Naive thymus-derived CD4-positive, alpha-beta T cell (primary cell): ENCODE measurements at places on chromosomes 4 and X. TPM values are rescaled to one million over a fixed set of nuclear protein-coding genes. Genes with fewer than 3 reads are reported as not detected.

GRCh38 chr4:101102114-101102742 lies 245.1 kb downstream of the PPP3CA start:
- no peak for DNase-seq
- no peak overlapping the region for H3K27ac ChIP-seq

GRCh38 chrX:132390792-132391191 lies 98.0 kb downstream of the MBNL3 start:
- no peak for DNase-seq
- H3K4me3 ChIP-seq, result no peak overlapping the region
- no peaks in the 10 kb centered on the region for H3K4me1 ChIP-seq
- no peaks in the 10 kb centered on the region for H3K36me3 ChIP-seq

GRCh38 chr4:12446256-12446655 lies 1017.6 kb upstream of the HS3ST1 start:
- no peak for DNase-seq
- H3K27me3 ChIP-seq, result no peaks in the 10 kb centered on the region
- no peak overlapping the region for H3K4me3 ChIP-seq

GRCh38 chr4:121277194-121278105 lies 103.4 kb downstream of the QRFPR start:
- no peak for DNase-seq
- no peaks in the 10 kb centered on the region for H3K4me1 ChIP-seq
- H3K36me3 ChIP-seq, result no peaks in the 10 kb centered on the region
- H3K27ac ChIP-seq, result no peak overlapping the region

DNA sequence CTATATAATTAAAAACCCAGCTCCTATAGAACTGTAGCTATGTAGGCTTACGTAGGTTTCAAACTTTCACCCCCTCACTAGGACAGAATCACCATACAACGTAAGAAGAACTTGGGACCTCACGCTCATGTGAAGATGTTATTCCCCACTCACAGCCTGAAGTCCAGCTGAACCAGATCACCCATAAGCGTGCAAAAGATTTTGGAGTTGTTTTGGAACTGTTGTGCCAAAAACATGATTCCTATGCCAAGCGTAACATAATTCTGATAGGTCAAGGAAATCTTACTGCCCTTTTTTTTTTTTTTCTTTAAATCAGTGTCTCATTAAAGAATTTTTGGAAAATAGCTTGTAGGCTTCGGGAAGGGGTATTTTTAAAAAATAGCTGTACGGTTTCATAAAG lies 57.0 kb downstream of the LCORL start:
- no peak overlapping the region for H3K4me3 ChIP-seq
- DNase-seq, result no peak
- no peaks in the 10 kb centered on the region for H3K4me1 ChIP-seq
- H3K27me3 ChIP-seq, result no peaks in the 10 kb centered on the region

- H3K27ac ChIP-seq, result peak overlapping the region; percentile 59
- peak; percentile 39 for DNase-seq
- no peaks in the 10 kb centered on the region for H3K4me1 ChIP-seq
Measured at GRCh38 chrX:129932016-129932820, 26.3 kb downstream of the UTP14A start.

The RNF175 gene
- total RNA-seq, result not detected in 2 replicates

DNA sequence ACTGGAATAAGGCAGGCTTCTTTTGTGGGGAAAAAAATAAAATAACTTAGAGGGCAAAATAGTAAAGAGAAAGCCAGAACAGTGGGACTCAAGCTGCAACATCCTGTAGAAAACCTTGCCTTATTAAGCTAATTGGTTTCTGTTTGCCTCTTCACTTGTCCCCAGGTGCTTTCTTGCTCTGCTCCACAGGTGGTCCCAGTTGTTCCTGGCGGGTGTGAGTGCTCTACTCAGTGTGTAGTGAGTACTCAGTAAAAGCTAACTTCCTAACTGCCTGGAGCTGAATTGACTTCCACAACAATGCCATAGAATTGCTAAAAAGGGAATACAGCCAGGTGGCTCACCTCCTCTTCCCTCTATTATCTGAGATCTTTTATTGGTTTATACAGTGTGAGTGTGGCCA lies 930.2 kb downstream of the C4orf33 start:
- no peak overlapping the region for H3K4me3 ChIP-seq
- H3K27me3 ChIP-seq, result no peaks in the 10 kb centered on the region
- no peaks in the 10 kb centered on the region for H3K4me1 ChIP-seq

- H3K4me3 ChIP-seq, result no peak overlapping the region
- no peak overlapping the region for H3K27ac ChIP-seq
Measured at GRCh38 chr4:150581641-150582051, 305 bp upstream of the MAB21L2 start.

DNA sequence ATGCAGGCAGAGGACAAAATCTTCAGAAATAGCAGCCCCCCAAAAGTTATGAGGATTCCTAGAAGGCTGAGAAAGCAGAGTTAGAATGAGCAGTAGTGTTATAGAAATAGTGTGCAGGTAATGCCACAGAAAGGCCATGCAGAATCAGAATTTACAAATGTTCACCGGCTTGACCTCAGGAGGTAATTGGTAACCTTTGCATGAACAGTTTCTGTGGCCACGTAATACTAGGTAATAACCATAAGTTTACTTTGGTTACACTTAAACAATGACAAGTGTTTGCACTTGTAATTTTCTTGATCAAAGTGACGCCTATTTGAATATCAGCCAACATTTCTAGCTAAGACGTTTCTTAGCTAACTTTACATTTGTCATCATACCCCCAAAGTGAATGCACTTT lies 393.6 kb downstream of the GPAT3 start:
- H3K27ac ChIP-seq, result no peak overlapping the region
- peaks cover 5% of the 10 kb centered on the region for H3K27me3 ChIP-seq
- no peaks in the 10 kb centered on the region for H3K4me1 ChIP-seq
- H3K4me3 ChIP-seq, result no peak overlapping the region
- no peak for DNase-seq

GRCh38 chrX:2538031-2538757 lies 37.4 kb upstream of the DHRSX start:
- H3K27me3 ChIP-seq, result no peaks in the 10 kb centered on the region
- no peak for DNase-seq
- no peaks in the 10 kb centered on the region for H3K36me3 ChIP-seq
- no peak overlapping the region for H3K4me3 ChIP-seq
- H3K4me1 ChIP-seq, result no peaks in the 10 kb centered on the region

The CD38 gene
- total RNA-seq, result 182 and 189 TPM in 2 replicates

- H3K27ac ChIP-seq, result no peak overlapping the region
- DNase-seq, result no peak
Measured at GRCh38 chrX:136910565-136911035, 30.1 kb upstream of the RBMX start.

GRCh38 chr4:183763990-183764754 lies 105.1 kb downstream of the TRAPPC11 start:
- no peak for DNase-seq
- no peak overlapping the region for H3K27ac ChIP-seq

- H3K4me3 ChIP-seq, result peak overlapping the region; percentile 24
- H3K4me1 ChIP-seq, result no peaks in the 10 kb centered on the region
- no peaks in the 10 kb centered on the region for H3K27me3 ChIP-seq
- DNase-seq, result no peak
- no peaks in the 10 kb centered on the region for H3K36me3 ChIP-seq
Measured at GRCh38 chrX:40006106-40007017, 91.4 kb downstream of the BCOR start.

DNA sequence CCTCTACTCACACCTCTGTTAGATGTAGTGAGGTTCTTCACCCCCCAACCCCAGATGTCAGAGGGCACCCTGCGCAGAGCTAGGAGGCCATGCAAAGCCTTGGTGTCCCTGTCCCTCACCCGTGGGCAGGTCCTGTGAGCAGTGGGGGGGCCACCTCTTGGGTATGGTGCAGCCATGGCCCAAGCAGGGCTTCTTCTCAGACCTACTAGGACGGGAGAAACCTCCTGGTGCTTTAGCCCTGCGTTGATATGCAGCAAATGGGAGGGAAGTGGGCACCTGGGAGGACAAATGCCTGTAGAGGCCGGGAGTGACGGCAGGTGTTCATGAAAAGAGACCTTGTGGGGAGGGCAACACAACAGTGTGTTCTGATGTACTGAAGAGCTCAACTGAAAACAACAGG lies 38.5 kb upstream of the MSANTD1 start:
- no peak overlapping the region for H3K4me3 ChIP-seq
- H3K27me3 ChIP-seq, result no peaks in the 10 kb centered on the region
- H3K27ac ChIP-seq, result no peak overlapping the region
- no peak for DNase-seq

The GLRA3 gene
- total RNA-seq, result not detected

GRCh38 chrX:129980540-129981199 lies 1.8 kb upstream of the BCORL1 start:
- peak overlapping the region; percentile 44 for H3K4me3 ChIP-seq
- no peaks in the 10 kb centered on the region for H3K27me3 ChIP-seq
- no peaks in the 10 kb centered on the region for H3K4me1 ChIP-seq
- H3K36me3 ChIP-seq, result no peaks in the 10 kb centered on the region
- no peak overlapping the region for H3K27ac ChIP-seq
